ENCODE measurements at places on chromosomes 5 and 9. TPM values are rescaled to one million over a fixed set of nuclear protein-coding genes. Genes with fewer than 3 reads are reported as not detected.

Gene IRX4
- total RNA-seq, result not detected

Gene DMRTA1
- total RNA-seq, result not detected

Gene ANKRD18A
- 1.9 TPM for total RNA-seq

Gene FRMD3
- 0.62 TPM for total RNA-seq

DNA sequence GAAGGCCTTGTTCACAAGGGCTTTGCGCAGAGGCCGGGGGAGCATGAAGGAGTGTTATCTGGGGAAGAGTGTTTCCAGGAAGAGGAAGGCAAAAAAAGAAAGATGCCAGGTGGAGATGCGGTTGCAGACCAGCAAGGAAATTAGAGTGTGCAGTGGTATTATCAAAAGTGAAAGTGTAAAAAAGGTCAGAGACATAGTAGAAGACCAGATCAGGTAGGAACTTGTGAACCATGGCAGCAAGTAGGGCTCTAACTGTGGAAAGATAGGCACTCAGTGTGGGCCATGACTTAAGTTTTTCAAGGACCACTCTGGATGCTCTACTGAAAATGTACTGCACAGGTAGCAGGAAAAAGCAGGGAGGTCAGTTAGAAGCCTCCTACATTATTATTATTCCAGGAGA, 90.1 kb upstream of the SPOCK1 start:
- no peak for DNase-seq

DNA sequence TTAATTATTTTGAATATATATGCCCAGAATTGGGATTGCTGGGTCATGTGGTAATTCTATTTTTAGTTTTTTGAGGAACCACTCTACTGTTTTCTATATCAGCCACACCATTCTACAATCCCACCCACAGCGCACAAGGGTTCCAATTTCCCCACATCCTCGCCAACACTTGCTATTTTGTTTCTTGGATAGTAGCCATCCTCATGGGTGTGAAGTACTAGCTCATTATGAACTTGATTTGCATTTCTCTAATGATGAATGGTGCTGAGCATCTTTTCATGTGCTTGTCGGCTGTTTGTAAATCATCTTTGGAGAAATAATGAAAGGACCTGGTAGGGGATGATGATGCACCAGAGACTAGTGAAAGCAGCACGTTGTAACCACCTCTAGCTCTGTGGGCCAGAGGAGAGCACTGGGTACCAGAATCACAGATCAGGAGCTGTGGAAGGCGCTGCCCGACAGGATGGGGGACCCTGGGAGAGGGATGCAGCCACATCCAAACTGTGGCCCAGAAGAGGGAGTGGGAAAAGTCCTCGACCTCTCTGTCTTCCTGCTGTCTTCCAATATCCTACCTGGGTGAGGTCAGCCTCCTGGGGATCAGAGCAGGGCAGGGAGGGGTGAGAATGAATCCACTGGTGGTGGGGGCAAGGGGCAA, 155.4 kb downstream of the RGS3 start:
- no peak for DNase-seq

DNA sequence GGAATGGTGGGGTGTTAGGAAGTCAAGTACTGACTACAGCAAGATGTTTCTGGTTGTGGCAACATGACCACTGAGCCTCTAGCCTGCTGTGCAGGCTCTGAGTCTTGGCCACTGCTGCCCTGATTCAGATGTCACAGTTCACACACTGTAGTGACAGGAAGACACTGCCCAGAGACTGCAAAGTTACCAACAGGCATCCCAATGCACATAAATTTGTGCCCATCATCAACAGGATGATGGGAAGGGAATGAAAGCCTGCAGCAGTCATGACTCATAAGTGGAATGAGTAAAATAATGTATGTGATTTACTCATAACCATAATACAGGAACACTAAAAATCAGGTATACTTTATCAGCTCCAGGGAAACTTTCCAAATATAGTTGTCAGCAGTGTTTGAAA, 251.6 kb upstream of the HAPLN1 start:
- DNase-seq, result no peak
